ENCODE measurements at places on chromosomes 7 and 10.

- DNase-seq, result no peak
Measured at GRCh38 chr10:28254290-28254985, 48.4 kb downstream of the MPP7 start.

- no peak for DNase-seq
Measured at GRCh38 chr7:143299840-143300239, 11.7 kb downstream of the CASP2 start.

- DNase-seq, result no peak
Measured at GRCh38 chr10:92690211-92690914, 608 bp downstream of the HHEX start.

DNA sequence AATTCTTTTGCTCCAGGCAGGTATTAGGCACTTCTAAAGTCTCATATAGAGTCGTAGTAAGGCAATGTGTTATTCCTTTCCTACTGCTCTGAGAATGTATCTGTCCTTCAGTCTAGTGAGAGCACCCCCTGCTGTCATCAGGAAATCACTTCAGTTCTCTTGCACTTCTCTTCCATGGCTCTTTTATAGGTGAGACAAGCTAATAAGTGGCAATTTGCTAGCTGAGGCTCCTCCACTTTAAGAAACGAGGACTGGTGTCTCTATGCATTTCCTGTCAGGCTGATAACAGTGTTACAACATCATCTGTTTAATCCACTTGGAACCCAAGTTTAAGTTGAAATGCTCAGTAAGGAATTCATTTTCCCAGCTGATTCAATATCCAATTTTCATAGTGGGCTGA lies 350.6 kb downstream of the TFEC start:
- no peak for DNase-seq

GRCh38 chr10:30980951-30981616 lies 50.6 kb downstream of the ZNF438 start:
- DNase-seq, result no peak

DNA sequence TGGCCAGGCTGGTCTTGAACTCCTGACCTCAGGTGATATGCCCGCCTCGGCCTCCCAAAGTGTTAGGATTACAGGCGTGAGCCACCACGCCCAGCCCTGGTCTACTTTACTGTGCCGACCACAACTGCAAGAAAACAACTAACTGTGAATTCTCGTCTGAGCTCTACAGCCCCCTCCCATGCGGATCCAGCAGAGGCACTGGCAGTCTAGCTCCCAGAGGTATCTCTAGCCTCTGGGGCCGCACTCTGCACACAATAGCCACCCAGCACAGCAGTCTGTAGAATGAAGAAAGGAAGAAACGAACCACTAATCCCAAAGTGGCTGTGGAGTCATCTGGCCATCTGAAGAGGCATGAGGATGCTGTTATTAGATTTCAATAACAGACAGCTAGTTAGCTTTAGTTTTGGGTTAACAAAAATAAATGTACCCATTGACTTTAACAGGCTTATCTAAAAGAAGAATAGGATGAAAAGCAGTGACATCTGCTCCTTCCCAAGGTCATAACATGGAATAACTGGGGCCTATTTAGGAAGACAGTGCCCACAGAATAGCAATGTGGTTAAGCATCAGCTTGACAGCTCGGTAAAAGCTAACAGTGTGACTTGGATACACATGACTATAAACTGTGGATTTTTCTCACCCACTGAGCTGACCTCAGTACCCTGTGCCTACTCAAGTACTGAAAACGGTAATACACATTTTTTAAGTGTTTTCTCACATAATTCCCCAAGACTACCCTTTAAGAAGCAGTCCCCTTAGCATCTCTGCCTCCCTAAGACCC lies 131.9 kb downstream of the TNS3 start:
- no peak for DNase-seq

All from left renal cortex interstitium (tissue), 4 donors.